Osteoblast (primary cell): ENCODE measurements at places on chromosomes 3 and 15. TPM values are rescaled to one million over a fixed set of nuclear protein-coding genes. Genes with fewer than 3 reads are reported as not detected.

Gene HYAL1
- total RNA-seq = under 0.01 and 0.59 TPM in 2 replicates

Gene STRIT1
- not detected in 2 replicates for total RNA-seq

DNA sequence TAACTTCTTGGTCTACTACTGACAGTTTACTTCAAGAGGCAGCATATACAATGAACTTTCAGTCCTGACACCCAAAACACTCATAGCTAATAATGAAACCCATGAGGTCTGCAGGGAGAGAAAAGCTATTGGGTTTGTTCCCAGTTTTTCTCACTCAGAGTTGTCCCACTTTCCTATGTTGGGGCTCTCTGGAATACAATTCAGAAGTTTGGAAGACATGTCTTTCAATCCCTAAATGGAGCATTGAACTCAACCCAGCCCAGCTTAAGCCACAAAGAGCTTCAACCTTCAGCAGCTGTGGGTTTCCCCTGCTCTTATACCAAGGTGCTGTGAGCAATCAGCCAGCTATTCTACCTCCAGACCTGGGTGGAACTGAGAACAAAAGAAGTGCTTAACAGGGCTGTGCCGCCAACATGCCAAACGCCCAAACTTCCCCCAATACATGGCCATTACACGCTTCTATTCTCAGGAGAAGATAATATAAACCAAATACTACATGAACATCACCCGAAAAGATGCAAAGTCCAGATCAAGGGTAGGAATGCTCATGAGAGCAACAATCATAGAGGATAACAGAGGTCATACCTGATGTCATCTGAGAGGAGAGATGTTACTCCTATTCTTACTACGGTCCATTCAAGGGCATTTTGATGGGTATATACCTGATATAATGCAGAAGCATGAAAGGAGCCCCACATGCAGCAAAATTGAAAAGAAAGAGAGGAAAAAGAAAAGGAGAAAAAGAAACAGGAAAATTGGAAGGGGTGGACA, 131.2 kb upstream of the TGFBR2 start:
- DNase-seq = no peak

DNA sequence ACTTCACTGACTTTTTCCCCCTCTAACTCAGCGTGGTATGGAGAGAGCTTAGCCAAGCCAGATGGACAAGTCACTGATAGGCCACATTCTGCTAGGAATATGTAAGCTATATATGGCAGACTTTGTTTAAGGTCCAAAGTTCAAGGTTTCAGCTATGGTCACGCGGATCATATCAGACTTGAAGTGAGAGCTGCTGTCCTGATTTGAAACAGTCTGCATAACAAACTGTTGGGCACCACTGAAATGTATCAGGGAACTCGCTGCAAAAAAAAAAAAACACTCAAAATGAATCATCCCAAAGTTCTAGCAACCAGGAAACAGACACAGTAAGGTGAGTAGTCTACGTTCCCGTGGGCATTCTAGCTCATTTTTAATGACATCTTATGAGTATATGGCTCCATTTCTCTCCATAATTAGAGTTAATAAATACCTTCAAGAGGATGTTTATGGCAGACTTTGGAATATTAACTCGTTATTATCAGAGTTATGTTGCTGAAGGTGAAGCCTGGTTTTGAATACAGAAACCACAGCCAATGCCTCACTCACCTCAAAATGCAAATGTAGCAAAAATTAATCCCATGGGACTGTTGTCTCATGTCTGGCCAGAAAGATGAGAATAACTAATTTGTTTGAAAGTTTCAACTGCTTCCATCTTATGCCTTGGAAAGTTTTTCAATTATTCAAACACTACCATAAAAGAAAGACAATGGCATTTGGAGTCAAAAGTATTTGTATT, 12.3 kb downstream of the DPH3 start:
- no peak for DNase-seq

GRCh38 chr3:188037195-188037718, 116.7 kb upstream of the LPP start:
- no peak for DNase-seq

DNA sequence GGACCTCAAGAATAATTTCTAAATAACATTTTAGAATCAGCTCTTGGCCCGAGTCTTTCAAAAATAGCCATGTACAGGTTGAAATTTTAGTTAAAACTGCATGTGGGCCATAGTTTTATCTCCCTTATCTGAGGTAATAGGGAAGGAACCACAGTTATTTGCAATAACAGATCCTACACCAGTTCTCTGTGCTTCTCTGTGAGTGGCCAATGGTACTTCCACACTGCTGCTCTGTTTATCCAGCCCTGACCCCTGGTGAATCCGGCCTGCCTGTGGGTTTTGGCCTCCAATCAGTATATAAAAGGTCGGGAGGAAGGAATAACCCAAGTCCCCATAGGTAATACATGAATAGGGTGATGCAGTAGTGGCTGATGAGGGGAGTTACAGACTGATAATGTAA, 48.0 kb upstream of the TNIK start:
- DNase-seq = no peak

GRCh38 chr15:99409097-99409473, 156.7 kb upstream of the MEF2A start:
- DNase-seq = peak; percentile 94

- no peak for DNase-seq
These were observed 159.2 kb downstream of the MEGF11 start for GRCh38 chr15:66094331-66094730.

DNA sequence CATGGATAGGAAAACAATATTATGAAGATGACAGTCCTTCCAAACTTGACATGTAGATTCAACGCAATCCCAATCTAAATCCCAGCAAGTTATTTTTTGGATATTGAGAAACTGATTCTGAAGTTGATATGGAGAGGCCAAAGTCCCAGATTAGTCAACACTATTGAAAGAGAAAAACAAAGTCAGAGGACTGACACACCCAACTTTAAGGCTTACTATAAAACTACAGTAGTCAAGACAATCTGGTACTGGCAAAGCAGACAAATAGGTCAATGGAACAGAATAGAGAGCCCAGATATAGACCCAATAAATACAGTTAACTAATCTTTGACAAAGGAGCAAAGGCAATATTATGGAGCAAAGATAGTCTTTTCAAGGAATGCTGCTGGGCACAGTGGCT, 119.2 kb upstream of the ASB14 start:
- DNase-seq = no peak
